M059J (cell line): ENCODE measurements at places on chromosomes 1 and 21. TPM values are rescaled to one million over a fixed set of nuclear protein-coding genes. Genes with fewer than 3 reads are reported as not detected.

- DNase-seq: no peak
These were observed 347 bp upstream of the KRTAP20-4 start for GRCh38 chr21:30620080-30620479.

VASH2 gene
- 0.44 and 0.79 TPM in 2 replicates for total RNA-seq

ALX3 gene
- total RNA-seq: not detected in 2 replicates

GRCh38 chr1:17553975-17554700 lies 14.6 kb downstream of the ARHGEF10L start:
- peak; percentile 85 for DNase-seq

DNA sequence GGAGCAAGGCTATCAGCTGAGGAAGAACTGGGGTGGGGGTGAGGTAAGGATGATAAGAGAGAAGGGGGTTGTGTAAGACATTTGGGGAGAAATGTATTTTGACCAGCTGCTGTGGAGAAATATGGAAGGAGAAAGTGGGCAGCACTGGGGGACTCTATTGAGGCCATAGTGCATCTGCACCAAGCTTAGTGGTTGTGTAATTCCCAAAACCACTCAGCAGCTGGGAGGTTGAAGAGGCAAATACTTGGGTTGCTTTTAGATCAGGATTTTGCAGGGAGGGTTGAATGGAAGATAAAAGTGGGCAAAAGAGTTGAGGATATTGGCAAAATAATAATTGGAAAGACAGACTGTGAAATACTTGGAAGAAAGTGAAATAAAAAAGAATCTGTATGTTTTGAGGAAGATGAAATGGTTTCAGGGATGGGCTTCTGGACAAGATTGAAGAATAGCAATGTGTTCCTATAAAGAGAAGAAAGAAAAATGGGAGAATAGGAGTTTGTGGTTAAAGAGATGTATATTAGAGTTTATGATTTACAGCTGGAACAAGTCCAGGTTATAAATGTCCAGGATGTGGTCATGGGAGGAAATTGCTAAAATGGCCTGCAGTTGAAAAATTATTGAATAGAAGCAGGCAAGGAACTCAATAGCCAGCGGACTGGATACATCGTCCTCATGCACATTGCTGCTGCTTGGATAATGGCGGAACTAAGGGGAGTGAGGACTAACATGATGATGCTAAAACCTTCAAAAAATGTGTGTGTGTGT lies 162.7 kb downstream of the DNM3 start:
- DNase-seq: peak; percentile 26

- DNase-seq: no peak
These were observed 13.1 kb upstream of the VAMP4 start for GRCh38 chr1:171754971-171755370.

DNA sequence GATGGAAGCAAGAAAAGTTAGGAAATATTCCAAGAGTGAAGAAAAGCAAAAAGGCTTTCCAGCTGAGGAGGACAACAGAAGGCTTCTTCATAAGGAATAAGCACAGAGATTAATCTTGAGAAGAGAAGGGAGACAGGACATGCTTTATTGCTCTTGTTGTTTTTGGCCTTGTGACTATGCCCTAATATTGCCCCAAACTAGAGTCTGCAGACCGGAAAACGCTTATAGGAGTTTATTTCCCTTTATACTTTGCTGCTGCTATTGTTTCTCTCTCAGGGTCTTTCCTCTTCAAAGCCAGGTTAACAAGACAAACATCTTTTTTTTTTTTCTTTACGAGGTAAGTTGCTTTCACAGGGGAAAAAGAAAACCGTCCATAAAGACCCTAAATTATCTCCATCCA lies 991.4 kb downstream of the ADGRL2 start:
- no peak for DNase-seq

- no peak for DNase-seq
These were observed 408.8 kb downstream of the PLA2G4A start for GRCh38 chr1:187237542-187237941.

CFH gene
- total RNA-seq: 58.0 and 76.5 TPM in 2 replicates

DNA sequence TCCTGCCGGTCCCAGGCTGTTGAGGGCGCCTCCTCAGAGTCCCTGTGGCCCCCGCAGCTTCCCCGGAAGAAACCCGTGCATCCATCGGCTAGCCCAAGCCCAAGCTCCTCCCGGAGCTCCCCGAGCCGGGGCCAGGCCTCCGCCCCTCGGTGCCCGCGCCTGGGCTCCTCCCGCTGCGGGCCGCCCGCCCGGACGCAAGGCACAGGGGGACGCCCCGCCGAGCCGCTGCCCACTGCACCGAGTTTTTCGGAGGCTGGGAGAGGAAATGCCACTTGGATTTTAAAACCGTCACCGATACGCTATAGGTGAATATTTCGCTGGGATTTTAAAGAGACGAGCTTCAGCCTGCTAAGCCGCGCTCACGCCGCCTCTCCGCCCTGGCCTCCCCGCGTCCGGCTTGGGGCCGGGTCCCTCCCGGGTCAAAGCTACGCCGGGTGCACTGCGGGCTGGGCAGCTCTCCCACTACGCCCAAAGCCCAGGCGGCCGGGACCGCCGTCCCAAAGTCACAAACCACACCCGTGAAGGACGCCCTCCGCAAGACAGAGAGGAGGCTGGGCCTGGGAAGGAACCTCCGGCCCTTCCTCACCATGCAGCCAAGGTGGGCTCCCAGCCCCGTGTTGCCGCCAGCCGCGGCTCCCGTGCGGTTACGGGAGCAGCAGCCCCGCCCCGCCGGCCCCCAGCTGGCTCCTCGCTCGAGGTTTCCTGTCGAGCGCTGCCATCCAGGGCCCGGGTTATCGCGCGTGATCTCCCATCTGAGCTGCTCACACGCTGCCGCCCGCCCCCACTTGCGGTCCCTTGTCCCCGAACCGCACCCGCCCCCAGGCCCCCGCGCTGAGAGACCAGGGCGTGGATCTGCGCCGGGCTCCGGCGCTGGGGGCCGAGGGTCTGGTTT lies 63.2 kb downstream of the CD247 start:
- peak; percentile 59 for DNase-seq

DNA sequence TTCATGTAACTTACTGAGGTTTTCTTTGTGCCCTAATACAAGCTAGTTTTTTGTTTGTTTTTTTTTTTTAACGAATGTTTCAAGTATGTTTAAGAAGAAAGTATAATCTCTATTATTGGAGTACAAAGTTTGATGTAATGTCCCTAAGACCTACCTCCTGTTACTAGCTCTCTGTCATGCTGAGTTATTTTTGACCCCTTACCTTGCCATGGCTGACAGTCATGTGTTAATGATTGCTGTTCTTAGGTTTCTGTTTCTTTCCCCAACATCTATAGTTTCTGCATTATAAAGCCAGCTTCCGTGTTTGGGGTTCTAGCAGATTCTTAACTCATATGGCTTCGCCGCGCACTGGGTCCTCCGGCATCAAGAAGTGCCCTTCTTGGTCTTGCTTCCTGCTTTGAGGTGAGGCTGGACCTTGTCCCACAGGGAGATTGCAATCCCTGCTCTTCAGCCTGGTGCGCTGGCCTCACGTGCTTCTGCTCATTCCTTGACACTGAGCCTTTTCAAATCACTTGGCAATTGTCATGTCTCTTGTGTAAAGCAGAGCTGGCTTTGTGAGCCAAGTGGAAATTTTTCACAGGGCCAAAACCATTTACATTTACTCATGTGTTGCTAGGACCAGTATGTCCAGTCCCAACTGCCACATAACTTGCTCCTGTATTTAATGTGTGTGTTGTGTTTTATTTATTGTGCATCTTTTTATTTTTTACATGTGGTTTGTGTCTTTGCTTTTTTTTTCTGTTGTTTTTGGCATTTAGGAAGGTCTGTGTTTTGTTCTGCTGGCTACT lies 135.0 kb upstream of the COL6A1 start:
- no peak for DNase-seq

GRCh38 chr1:29444782-29445729 lies 208.7 kb downstream of the PTPRU start:
- no peak for DNase-seq

- no peak for DNase-seq
These were observed 25.2 kb downstream of the B3GALT5 start for GRCh38 chr21:39637971-39638240.

- DNase-seq: no peak
These were observed 3.0 kb upstream of the PDC start for GRCh38 chr1:186463926-186464325.

NGF gene
- total RNA-seq: 7.6 and 9.7 TPM in 2 replicates

GBP7 gene
- not detected in 2 replicates for total RNA-seq

- no peak for DNase-seq
These were observed 633.2 kb upstream of the NEGR1 start for GRCh38 chr1:72915581-72915980.

MNDA gene
- total RNA-seq: not detected in 2 replicates

DNA sequence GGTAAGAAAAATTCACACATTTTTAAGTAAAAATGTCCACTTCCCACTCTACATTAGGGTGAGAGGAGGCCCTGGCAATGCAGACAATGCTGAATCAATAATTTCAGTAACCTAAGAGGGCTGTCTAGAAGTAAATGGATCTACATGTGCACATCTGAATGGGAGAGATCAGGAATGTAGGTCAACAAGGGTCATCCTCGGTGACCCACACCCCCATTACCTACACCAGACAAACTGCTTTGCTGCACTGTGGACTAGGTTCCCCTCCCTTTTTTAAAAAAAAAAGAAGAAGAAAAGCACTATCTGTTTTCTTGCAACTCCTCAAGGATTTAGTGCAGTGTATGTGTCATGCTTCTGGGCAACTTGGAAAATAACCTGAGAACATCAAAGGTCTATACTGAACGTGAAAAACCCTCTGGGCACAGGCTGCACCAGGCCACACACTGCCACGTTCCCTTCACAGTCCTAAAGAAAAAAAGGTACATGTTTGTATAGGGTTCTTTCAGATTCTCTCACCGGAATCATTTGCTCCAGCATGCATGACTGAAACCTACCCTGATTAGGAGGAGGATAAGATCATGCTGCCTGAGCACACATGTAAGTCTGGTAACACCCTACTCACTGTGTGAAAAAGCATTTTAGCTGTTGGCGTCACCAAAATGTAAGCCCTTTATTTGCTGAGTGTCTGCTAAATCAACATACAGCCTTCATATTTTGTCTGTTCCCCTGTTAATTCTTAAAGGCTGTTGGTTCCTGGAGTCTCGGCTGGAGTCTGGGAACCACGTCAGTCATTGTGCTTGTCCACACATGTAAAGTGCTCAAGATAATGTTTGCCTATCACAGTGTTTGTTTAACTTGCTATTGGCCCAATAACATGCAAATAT lies 341.0 kb downstream of the SMYD3 start:
- DNase-seq: no peak

DNA sequence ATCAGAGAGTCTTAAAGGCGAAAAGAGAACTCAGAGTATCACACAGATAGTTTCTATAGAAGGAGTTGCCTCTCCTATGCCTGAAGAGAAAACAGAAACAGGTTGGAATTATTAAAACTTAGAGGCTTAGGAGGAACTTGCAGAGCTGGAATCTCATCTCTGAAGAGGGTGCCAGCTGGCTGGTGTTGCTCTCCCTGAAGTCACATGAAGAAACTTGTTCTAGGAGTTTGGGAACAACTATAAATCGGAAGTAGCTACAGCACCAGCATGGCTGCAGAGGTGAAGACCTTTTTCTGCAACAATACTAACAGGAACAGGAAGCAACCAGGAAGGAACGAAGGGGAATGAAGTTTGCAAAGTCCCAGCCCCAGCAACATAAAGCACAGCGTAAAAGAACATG lies 35.8 kb downstream of the FMO3 start:
- DNase-seq: no peak
